Lung (tissue), 17 donors: ENCODE measurements at places on chromosomes 11 and 22. TPM values are rescaled to one million over a fixed set of nuclear protein-coding genes. Genes with fewer than 3 reads are reported as not detected.

MYO7A gene
- 1.8 TPM for polyA plus RNA-seq

MGAT3 gene
- 6.0 TPM for polyA plus RNA-seq

TYR gene
- not detected for polyA plus RNA-seq

CCDC85B gene
- polyA plus RNA-seq: 63.4 TPM

UPK2 gene
- polyA plus RNA-seq: 0.07 TPM

GGTLC3 gene
- polyA plus RNA-seq: 0.24 TPM

CRYBA4 gene
- polyA plus RNA-seq: 0.06 TPM

DNA sequence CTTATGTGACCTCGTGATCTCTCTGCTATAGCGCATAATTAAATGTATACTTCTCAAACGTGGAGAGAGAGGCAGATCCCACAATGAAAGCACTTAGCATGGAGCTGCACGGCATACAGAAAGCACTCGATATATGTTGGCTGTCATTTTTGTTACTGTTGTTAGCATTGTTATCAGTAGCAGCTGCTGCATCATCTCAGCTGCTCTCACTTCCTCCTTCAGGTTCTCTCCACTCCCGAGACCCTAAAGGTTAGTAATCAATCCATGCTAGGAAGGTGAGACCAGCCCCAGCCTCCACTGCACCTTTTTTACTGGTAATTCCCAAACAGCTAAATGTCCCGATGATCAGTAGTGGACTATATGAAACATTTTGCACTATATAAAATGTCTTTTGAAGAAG lies 13.4 kb upstream of the API5 start:
- DNase-seq: no peak

GRCh38 chr22:45291061-45291930 lies 6.5 kb downstream of the UPK3A start:
- DNase-seq: no peak

GRCh38 chr11:125315079-125315740 lies 150.7 kb downstream of the PKNOX2 start:
- DNase-seq: peak; percentile 38

GRCh38 chr11:87879118-87879517 lies 296.1 kb downstream of the RAB38 start:
- no peak for DNase-seq
